ENCODE measurements at places on chromosomes 5 and 9.

- no peak for DNase-seq
Observed at GRCh38 chr5:151383011-151383410, 35.7 kb upstream of the SLC36A2 start.

- DNase-seq: no peak
Observed at GRCh38 chr5:33321026-33321425, 119.7 kb upstream of the TARS1 start.

- DNase-seq: no peak
Observed at GRCh38 chr9:25224309-25224708, 453.9 kb downstream of the TUSC1 start.

- no peak for DNase-seq
Observed at GRCh38 chr5:176748967-176749935, 61.1 kb upstream of the UNC5A start.

DNA sequence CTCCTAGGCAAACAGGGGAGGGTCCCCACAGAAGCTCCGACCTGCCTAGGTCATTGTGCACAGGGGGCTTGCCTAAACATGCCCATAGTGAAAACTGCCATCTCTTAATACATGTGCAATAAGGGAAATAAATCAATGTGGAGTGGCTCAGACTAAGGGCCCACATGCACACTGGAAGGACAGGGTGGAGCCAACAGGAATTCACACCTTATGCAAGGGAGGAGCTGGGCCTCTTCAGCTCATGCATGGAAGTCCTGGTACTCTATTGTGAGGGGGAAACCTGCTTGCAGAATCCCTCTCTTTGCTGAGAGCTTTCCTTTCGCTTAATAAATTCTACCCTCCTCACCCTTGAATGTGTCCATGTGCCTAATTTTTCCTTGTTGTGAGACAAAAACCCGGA lies 815.8 kb downstream of the EFNA5 start:
- no peak for DNase-seq

- DNase-seq: no peak
Observed at GRCh38 chr9:133304477-133305377, 29.7 kb upstream of the ABO start.

DNA sequence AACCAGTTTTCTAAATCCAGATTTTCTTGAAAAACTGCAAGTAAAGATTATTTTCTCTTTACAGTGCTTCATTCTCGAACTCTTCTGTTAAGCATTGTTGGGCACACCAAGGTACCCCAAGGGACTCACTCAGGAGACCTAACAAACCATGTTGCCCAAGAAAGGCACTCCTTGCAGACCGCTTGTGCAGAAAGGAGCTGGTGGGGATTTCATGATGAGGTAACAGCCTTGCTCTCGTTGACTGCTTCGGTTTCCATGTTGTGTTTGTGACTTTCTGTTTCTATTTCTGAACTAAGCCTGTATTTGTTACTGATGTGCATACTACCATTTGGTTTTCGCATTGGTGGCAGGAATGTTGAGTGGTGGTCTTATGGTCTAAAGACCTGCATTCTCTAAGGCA lies 266.6 kb upstream of the DAP start:
- DNase-seq: no peak

- DNase-seq: no peak
Observed at GRCh38 chr5:177018341-177018740, 4.2 kb upstream of the ZNF346 start.

GRCh38 chr9:78292026-78292425 lies 4.9 kb upstream of the PSAT1 start:
- DNase-seq: no peak

- DNase-seq: no peak
Observed at GRCh38 chr5:137155261-137156000, 343.7 kb downstream of the SPOCK1 start.

DNA sequence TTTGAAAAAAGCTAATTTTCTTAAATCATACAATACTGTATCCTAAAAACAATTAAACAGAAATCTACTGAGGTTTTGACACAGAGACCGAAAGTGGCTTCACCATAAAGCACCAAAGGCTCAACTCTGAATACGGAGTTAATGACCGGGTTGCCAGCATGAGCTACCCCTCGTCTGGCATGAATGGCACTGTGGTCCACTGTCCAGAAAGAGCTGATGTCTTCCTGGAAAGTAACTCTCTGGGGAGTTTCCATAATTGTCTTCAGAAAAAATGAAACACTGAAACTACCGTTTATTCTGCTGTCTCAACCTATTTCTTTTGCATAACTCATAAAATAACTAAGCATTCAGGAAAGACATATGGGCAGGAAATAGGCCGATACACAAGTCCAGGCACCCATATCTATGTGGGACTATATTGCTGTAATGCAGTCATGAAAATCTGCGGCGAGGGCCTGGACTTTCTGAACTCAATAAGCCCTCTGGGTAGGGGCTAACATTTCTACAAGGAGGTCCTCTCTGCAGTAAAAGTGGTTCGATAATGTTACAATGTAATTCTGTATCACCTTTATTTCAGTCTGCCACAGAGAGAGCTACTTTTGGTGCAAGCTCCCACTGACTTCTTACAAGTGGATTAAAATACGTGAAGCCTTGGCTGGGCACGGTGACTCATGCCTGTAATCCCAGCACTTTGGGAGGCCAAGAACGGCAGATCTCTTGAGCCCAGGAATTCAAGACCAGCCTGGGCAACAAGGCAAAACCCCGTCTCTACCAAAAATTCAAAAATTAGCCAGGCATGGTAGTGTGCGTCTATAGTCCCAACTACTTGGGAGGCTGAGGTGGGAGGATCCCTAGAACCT lies 52.4 kb downstream of the ANKH start:
- DNase-seq: peak; percentile 64

- peak; percentile 71 for DNase-seq
Observed at GRCh38 chr9:12695474-12695873, 2.3 kb downstream of the TYRP1 start.

DNA sequence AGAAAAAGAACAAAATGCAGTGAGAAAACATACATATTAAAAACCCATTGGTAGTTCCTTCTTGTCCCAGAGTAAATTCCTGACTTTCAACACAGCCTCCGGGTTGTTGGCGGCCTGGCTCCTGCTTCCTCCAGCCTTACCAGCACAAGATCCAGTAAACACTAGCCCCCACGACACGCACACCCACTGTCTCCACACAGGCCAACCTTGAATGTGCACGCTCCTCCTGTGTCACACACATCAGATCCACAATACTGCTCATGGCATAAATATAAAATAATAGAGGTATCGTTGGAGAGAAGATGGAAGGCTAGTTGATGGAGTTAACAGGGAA lies 2.5 kb upstream of the SLC31A2 start:
- DNase-seq: no peak

- no peak for DNase-seq
Observed at GRCh38 chr9:105541838-105542237, 16.1 kb upstream of the FKTN start.

GRCh38 chr5:66529704-66530103 lies 66.5 kb upstream of the MAST4 start:
- no peak for DNase-seq

GRCh38 chr5:60687927-60688720 lies 11.8 kb downstream of the DEPDC1B start:
- DNase-seq: no peak

Data from aorta (tissue), 5 donors.